ENCODE measurements at places on chromosomes 1 and 21.

DNA sequence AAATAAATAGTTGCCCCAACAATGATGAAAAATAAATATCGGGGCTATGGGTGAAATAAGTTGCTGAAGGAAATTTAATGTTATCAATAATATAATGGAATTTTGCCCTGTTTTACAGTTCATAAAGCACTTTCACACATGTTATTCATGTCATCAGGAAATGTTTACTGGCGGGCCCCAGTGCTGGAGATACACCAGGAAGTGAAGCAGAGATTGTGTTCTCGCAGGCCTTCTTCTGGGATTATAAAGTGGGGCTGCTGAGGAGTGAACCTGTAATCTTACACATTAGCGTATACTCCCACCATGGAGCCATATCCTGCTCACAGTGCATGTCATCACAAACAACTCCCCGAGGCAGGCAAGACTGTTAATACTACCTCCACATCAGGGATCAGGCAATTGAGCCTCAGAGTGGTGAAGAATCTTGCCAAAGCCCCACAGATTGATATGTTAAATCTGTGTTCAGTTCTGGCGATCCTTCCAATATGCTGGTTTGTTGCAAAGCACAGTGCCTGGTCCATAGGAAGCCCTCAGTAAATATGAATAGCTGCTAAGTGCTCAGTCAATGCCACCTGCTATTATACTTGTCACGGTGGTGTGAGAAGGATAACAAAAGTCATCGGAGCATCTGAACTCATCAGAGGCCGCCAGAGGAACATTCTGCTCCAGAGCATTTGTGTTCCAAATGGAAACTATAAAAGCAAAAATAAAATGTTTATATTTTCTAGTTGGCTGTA is 104.4 kb upstream of the UBE2U start:
- no peak for DNase-seq

GRCh38 chr1:8858888-8859706 is 19.4 kb downstream of the ENO1 start:
- no peak for DNase-seq

- no peak for DNase-seq
Observed at GRCh38 chr1:83781667-83782066, 217.3 kb downstream of the TTLL7 start.

GRCh38 chr1:155966750-155967149 is 11.6 kb downstream of the ARHGEF2 start:
- no peak for DNase-seq

DNA sequence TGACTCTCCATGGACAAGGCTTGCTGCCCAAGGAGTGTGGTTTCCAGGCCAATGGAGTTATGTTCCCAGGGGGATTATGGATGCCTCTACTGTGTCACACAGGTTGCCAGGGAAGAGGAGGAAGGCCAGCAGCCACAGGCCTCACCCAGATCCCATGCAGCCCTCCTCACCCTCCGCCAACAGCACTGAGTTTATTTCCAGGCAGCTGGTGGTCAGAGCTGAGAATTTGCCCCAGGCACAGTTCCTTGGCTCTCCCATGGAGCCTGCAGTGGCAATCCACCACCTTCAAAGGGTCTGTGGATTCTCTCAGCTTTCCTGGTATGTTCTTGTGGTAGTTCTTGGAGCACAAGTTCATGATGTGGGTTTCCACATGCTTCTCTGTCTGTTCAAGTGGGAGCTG is 79.2 kb downstream of the NTNG1 start:
- no peak for DNase-seq

DNA sequence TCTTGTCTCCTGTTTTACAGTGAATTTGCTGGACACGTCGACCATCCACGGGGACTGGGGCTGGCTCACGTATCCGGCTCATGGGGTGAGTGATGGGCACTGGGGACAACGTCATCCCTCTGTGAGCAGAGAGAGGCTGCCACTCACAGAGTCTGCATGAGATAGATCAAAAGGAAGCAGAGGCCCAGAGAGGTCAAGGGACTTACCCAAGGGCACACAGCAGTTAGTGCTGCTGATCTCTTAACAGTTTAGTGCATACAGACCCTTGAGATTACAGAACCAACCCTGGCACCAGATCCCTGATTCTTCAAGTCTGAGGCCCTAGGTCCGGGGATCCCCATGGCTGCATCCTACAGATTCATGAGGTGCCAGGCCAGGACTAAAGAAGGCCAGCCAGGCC is 6.0 kb downstream of the EPHA8 start:
- DNase-seq: no peak

DNA sequence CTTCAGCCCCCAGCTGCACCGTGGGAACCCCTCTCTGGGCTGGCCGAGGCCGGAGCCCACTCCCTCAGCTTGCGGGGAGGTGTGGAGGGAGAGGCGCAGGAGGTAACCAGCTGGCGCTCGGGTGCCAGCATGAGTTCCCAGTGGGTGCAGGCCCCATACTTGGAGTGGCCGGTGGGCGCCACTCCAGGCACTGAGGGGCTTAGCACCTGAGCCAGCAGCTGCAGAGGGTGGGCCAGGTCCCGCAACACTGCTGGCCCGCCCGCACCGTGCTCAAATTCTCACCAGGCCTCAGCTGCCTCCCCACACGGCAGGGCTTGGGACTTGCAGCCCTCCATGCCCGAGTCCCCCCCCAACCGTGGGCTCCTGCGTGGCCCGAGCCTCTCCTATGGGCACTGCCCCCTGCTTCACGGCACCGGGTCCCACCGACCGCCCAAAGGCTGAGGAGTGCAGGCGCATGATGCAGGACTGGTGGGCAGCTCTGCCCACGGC is 47.2 kb downstream of the LRRC53 start:
- DNase-seq: no peak

DNA sequence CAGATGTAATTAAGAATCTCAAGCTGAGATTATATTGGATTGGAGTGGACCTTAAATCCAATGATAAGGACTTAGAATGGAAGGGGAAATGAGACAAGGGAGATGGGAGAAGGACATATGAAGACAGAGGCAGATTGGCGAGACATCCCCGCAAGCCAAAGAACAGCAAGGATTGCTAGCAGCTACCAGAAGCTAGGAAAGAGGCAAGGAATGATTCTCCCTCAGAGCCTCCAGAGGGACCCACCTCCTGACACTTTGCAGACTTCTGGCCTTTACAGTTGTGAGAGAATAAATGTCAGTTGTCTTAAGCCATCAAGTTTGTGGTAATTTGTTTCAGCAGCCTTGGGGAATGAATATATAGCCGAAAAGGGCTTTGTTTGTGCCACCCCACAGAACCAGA is 20.7 kb downstream of the METTL13 start:
- no peak for DNase-seq

GRCh38 chr21:28444557-28444956 is 548.1 kb downstream of the LTN1 start:
- DNase-seq: no peak

DNA sequence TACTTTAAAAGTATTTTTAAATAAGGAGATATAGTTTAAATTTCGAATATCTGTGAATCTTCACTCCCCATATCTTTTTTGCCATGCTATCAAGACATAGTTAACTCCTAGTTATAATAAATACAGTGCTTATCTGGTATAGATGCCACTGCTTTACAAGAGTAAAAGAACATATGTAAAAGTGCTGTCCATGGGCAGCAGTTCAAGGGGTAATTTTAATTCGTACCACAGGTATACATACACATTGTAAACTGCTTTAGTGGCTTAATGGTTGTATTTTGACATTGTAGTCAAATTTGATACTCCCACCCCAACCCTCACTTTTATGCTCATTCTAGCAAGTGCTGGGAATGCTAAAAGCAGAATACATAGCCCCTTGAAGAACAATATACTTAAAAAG is 18.6 kb downstream of the POU2F1 start:
- DNase-seq: no peak

- DNase-seq: no peak
Observed at GRCh38 chr21:45632160-45632559, 11.4 kb upstream of the PCBP3 start.

DNA sequence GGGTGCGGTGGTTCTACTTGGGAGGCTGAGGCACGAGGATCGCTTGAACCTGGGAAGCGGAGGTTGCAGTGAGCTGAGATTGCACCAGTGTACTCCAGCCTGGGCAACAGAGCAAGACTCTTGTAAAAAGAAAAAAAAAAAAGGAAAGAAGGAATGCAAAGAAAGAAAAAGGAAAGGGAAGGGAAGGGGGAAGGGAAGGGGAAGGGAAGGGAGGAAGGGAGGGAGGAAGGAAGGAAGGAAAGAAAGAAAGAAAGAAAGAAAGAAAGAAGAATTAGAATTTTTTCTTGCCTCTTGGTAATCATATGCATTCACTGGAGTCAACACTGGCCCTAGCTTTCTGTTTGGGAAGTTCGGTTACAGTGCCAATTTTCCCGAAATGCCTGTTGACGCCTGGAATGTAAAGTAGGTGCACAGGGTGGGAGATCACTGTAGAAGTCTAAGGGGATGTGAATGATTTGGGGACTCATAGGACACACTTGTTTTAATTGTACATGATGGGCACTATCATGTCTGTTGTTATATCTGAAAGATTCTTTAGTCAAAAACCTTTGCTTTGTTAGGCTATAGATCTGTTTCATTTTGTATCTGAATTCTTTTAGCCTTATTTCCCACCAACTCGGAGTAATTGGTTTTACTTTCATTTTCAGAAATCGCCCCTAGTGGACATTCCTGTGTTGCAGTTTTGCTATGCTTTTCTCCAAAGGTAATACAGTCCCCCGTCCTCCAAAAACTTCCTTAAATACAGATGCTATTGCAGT is 59.8 kb upstream of the MORC3 start:
- DNase-seq: no peak

GRCh38 chr21:29749957-29750356 is 189.8 kb downstream of the GRIK1 start:
- no peak for DNase-seq

DNA sequence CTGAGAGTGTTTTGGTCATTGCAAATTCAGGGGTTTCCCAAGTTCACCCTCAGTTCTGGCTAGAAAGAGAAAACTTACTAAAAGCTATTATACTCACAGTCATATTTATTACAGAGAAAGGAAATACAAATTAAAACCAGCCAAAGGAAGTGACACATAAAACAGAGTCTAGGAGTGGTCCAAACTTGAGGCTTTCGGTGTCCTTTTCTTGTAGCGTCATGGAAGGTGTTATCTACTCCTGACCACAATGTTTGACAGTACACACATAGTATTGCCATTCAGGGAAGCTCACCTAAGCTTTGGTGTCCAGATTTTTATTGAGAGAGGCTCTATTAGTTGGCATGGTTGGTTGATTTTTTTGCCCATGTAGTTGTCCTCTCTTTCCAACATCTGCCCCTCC is 59.0 kb downstream of the SLC35A3 start:
- DNase-seq: no peak

GRCh38 chr1:89728381-89728780 is 92.5 kb upstream of the LRRC8D start:
- no peak for DNase-seq

- no peak for DNase-seq
Observed at GRCh38 chr1:6103854-6104530, 58.3 kb downstream of the KCNAB2 start.

DNA sequence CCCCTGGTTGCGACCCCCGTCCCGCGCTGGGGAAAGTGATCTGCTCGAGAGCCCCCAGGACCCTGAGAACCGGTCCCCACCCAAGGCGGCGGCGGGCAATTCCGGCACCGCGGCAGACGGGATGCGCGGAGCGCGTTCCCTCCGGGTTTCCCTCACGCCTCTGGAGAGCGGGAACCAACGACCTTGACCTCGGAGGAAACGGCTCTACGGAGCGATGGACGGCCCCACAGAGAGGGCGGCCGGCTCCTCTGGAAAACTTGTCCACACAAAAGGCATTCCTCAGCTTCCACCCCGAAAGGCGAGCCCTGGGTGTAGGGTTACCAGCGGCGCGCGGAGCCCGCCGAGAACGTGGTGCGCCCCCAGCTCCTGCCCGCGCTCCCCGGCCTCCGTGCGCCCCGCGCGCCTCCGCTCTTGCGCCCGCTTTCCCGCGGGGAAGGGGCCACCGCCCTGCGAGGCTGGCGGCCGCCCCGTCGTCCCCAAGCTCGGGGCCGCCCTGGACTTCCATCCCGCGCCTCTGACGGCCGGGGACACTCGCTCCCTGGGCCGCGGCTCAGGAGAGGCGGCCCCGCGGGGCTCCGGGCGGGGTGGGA is 391 bp upstream of the KIAA1614 start:
- no peak for DNase-seq

- no peak for DNase-seq
Observed at GRCh38 chr21:15011967-15012366, 52.8 kb downstream of the NRIP1 start.

DNA sequence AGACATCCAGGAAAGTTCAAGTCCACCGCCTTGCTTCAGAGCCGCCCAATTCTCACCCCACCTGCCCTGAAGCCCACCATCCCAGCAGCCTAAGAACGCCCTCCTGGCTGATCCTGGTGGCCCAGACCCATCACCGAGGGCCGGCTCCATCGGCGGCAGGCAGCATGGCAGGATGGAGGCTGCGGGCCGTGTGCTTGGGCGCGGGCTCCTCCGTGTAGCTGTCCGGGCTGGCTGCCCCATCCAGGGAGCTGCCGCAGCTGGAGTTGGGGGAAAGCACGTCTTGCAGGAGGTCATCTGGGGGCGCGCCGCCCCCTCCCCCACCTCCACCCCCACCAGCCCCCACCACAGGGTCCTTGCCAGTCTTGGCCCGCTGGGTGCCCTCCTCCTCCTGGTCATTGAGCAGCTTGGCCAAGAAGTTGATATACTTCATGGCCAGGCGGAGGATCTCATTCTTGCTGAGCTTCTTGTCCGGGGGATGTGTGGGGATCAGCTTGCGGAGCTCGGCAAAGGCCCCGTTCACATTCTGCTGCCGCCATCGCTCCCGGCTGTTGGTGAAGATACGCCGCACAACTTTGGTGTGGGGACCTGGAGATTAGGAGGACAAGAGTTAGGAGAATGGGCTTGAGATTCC is 12.3 kb downstream of the TAL1 start:
- no peak for DNase-seq

DNA sequence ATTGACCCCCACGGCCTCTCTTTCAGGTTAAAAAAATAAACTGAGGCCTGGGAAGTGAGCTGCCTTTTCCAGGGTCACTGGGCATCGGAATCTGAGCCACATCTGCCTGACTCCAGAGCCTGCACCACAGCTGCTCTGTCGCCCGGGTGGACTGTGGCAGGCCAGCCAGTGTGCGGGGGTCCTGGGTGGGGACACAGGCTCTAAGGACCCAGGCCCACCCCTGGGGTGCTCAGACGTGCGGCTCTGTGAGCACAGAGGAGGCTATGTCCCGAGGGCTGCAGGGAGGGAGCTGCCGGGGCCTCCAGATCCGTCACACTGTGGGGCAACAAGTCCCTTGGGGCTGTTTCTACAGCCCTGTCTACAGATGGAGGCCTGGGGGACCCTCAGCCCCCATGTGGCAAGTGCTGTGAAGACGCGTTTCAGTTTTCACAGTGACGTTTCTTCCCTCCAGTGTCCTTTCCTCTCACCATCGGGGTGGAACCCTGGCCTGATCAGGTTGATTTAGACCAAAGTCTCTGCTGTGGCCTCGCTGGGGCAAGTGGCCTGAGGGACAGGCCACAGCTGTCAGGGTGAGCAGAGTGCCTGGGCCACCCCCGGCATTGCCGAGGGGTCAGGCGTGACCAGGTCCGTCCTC is 39.2 kb upstream of the ACTRT2 start:
- DNase-seq: no peak

DNA sequence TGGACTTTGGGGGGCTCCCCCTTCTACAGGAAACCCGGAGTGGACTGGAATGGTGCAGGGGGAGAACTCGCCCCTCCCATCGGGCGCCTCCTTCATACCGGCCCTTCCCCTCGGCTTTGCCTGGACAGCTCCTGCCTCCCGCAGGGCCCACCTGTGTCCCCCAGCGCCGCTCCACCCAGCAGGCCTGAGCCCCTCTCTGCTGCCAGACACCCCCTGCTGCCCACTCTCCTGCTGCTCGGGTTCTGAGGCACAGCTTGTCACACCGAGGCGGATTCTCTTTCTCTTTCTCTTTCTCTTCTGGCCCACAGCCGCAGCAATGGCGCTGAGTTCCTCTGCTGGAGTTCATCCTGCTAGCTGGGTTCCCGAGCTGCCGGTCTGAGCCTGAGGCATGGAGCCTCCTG is at the start of gene TNFRSF14:
TNFRSF14 (plus strand) TSS at position 95 of the 401 bp plus-strand sequence; CDS start at position 389, 294 bp downstream.
- DNase-seq: peak; percentile 46

Measured in stimulated activated CD8-positive, alpha-beta memory T cell treated with anti-CD3 and anti-CD28 coated beads, Interleukin-2, amount 100 ng/mL, for 1 hour (primary cell).